ENCODE measurements at places on chromosomes 5 and 9.

DNA sequence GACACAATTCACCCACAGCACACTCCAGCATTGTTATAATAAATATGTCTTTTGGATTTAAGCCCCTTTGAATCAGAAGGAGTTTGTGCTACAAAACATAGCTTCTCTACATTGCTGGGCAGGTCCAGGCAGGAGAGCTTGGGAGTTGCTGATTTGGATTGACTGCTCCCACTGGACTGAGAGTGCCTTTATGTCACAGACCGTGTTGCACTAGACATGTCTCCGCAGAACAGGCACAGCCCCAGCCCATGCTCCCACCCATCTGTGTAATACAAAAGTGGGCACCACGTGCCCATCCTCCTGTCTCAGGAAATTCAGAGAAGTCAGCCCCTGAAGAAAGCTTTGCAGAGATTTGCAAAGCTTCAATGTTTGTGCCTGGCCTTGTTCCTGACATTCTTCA is 117.1 kb downstream of the MED10 start:
- no peak for DNase-seq

DNA sequence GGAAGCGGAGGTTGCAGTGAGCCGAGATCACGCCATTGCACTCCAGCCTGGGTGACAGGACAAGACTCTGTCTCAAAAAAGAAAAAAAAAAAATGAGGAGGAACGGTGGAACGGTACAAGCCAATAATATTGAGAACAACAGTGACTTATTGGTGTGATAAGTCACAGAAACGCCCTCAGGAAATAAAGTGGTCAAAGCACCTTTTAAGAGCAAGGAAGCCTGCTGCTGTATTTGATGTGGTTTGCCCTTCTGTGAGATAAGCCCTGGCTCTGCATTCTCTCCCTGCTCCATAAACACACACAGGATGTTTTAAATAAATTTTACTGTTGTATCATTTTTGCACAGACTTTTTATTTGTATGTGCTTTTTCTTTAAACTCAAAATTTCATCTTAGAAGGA is 269.9 kb upstream of the MSX2 start:
- no peak for DNase-seq

DNA sequence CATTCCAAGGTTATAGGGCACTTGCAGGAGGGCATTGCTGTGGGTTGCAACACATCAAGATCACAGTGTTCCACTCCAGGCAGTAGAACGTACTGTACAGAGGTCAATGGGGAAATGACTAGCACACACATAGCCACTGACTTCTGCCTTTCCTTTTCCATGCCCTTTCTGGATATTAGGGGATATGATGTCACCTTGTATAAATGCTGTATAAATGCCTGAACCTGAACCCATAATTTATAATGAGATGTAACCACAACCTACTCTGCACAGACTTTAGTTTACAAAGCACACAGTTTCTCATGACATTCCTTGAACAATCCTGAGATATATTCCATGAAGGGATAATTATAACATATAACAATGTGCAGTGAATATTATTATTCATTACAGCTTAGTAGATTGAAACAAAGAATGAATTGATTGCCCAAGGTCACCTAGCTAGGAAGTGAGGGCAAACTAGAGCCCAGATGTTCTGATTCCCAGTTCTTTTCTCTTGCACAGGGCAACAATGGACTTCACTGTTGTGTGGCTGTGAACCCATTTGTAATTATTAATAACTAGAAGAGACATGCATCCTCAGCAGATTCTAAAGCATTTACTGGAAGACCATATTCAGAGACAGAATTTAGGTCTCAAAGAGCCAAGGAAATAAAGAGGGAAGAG is 5.6 kb upstream of the ABLIM3 start:
- no peak for DNase-seq

DNA sequence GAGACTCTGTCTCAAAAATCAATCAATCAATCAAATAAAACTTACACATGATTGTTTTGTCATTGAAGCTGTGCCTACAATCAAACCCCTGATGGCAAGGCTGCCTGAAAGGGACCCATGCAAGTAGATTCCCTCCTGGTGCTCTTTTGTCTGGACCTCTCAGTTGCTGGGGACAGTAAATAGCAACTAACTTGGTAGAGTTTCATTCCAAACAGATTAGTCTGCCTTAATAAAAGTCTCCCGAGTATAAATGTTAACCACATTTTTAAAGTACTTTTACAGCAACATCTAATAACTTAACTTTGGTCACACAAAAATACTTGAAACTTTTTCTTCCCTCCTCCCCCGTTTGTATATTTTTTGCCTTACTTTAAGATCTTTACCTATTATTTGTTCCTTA is 105.5 kb downstream of the FEM1C start:
- DNase-seq: no peak

GRCh38 chr5:136087961-136088871 is 44.4 kb upstream of the SMAD5 start:
- DNase-seq: no peak

DNA sequence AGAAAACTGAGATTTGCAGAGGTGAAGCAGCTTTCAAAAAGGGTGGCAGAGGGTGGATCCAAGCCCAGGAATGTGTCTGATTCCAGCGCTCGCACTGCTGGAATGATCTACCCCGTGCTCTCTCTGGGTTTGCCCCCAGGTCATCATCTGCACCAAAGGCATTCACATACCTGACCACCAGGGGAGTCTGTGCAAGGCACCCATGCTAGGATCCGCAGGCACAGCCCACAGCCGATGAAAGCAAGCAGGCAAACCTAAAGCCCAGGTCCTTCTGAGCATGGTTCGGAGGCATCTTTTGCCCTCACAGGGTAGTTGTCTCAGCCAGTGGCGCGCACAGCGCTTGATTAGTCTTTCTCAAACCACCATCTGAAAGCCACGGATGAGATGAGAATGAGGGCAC is 56.6 kb downstream of the TEK start:
- no peak for DNase-seq

GRCh38 chr9:78923966-78924659 is 627.2 kb downstream of the PSAT1 start:
- DNase-seq: no peak

DNA sequence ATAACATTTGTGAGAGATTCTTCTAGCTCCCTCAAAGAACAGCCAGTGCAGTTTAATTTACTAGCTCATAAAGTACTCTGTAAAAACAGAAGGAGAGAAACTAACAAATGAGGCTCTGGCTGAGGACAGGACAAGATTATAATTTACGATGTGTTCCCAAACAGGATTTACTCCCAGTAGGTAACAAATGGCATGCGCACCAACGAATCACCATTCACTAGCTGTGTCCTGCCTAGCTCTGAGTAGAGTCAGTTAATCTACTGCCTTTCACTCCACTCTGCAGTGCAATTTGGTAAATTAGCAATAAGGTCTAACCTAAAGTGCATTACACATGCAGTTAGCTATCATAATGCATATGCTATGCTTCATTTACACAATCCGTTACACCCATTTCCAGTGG is 497.4 kb upstream of the CCNG1 start:
- no peak for DNase-seq

- no peak for DNase-seq
Measured at GRCh38 chr5:157571357-157571827, 4.2 kb downstream of the ADAM19 start.

GRCh38 chr9:73844135-73844534 is 653.0 kb upstream of the RORB start:
- DNase-seq: no peak

DNA sequence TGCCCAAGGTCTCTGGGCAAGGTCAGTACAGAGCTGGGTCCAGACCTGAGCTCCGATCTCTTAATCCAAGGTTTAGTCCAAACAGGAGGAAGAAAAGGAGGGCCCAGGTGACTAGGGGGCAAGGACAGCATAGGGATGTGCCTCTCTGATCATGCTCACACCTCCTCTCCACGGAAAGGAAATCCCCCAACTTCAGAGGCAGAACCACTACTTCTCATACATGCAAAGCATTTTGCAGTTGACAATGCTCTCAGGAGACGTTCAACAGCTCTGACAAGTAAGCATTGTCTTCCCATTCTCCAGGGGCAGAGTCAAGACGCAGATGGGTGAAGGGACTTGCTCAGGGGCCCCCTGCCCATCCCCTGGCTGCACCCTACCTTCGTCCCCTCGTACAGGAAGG is 8.7 kb upstream of the CORO2A start:
- DNase-seq: no peak

GRCh38 chr9:110578575-110579033 is 937 bp downstream of the SVEP1 start:
- no peak for DNase-seq

DNA sequence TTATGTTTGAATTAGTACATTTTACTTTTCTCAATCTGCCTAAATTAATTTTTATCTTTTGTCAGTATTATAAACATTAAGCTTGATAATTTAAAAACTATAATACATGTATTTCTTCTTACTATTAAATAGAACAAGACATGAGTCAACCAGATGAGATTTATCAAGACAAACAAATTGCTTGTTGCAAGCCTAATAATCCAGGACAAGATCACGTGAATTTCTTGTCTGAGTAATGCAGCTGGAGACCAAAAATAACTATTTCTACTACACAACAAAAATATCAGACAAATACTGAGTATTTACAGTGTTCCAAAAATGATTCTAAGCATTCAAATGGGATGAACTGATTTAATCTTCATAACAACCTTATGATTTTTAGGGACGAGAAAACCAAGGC is 339.1 kb upstream of the PRR16 start:
- DNase-seq: no peak

- peak; percentile 40 for DNase-seq
Measured at GRCh38 chr5:159337016-159337955, 7.0 kb upstream of the IL12B start.

DNA sequence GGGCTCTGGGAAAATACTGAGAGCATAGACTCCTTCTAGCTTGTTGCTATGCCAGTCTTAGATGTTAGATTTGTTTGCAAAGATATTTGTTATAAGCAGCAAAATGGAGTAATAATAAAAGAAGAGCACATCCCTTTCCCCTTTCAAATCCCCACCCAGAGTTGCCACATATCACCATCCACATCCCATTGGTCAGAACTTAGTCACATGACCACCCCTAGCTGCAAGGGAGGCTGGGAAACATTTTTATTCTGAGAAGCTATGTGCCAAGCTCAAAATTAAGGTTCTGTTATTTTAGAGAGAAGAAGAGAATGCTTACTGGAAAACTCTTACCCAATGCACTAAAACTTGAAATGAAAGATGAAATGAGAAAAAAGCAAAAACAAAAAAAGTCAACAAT is 193.9 kb upstream of the MVB12B start:
- no peak for DNase-seq

- DNase-seq: no peak
Measured at GRCh38 chr5:89869346-89869745, 540.2 kb downstream of the CETN3 start.

DNA sequence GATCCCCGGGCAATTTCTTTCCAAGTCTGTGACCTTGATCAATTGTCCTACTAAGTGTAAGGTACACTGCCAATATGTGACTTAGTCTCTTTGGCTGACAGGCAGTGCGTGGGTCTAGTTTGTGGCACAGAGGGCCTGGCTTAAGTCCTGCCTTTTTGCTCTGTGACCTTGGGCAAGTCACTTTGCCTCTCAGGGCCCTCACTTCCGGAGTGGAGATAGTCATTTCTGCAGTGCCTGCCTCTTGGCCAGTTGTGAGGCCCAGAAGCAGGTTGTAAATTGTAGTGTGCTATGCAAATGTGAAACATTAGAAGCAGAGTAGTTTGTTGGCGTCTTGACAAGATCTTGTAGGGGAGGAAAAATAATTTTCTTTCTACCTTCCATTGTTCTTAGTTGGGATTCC is 39.0 kb downstream of the KIF4B start:
- no peak for DNase-seq

DNA sequence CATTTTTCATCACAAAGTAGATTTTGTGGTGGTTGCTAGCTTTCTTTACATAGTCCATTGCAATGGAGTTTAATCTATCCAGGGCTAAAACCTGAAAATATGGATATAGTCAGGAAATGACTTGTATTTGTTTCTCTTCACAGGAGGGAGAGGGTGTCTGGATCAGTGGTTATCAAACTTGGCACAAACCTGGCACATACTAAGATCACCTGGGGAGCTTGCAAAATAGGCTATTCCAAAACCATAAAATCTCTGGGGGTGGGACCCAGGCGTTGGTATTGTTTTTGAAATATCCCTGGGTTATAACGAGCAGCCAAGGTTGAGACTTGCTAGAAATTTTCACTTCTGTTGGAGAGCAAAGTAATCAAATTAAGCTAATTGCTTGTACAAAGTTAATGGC is 179.9 kb downstream of the PCSK1 start:
- DNase-seq: no peak

GRCh38 chr5:136329484-136330190 is 35.7 kb downstream of the TRPC7 start:
- no peak for DNase-seq

DNA sequence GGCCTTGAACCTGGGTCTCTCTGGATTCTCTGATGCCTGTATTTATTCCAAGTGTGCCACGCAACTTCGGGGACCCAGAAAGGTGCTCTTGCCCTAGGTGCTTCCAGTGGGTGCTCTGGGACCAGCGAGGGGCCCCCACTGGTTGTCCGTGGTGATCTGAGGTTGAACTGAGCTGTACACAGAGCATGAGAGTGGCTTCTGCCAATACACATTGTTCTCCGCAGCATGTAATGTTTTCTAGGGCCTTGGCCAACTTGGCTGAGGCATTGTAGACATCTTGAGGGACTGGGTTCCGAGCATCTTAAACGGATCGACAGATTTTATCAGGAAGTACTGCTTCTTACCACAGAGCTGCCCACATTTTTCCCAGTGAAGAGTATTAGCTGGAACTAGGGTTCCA is 117.9 kb downstream of the MTX3 start:
- DNase-seq: no peak

DNA sequence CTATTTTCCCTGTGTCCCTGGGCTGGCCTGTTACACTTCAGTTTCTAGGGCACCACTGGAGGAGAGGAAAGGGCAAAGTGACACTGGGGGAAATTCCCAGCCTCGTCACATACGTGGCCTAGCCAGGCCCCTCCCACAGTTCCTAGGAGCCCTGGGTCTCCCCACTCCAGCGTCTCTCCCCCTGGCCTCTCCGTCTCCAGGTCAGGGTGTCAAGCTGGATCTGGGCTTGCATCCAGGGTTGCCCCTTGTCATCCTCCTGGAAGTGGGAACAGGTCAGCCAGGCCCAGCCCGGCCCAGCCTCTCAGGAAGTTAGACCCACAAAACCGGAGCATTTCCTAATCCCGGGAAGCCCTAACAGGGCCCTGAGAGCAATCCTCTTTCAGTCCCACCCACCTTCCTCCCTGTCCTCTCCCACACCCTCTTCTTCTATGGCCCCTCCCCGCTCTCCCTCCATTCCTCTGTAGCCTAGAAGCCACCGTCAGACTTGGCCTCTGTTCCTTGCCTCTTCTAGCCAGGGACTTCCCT is 4.7 kb upstream of the TNIP1 start:
- peak; percentile 45 for DNase-seq

- no peak for DNase-seq
Measured at GRCh38 chr5:79590396-79590999, 21.7 kb upstream of the TENT2 start.

- no peak for DNase-seq
Measured at GRCh38 chr9:36165826-36166167, 3.4 kb upstream of the CCIN start.

DNA sequence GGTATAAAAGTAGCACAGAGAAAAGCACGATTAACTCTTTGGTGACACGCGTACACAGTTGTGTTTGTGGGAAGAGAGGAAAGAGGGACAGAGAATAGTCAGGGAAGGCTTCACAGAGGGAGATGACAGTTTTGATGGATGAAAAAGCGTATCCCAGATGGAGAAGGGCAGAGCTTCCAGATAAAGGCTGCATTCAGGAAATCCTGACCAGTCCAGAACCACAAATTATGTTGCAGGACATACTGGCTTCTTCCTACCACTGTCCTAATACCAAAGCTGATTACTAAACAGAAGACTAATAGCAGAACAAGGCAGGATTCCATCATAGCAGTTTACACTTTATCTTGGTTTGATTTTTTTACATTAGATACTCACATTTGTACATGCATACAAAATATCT is 34.5 kb downstream of the SLC31A2 start:
- DNase-seq: no peak

Data from activated T-cell treated with anti-CD3 and anti-CD28 coated beads, Interleukin-2, amount 50 U/mL, for 1 hour (primary cell).